ENCODE measurements at places on chromosomes 16 and 17.

DNA sequence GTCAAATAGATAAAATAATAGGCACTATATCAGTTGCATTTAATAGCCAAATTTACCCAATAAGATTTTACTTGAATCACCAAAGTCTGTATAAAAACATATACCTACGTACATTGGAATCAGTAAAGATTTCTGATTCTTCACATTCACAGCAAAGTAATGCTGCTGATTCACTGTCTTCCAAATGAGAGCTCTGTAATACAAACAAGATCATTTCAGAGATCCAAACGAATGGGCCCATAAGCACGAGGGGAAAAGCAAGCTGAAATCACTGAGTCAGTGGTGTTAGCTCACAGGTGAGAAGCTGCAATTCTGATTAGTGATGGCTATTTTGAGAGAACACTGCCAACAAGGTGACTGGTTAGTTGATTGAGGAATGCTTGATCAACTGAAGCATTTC, 81.3 kb downstream of the SSH2 start:
- DNase-seq: no peak

- no peak for DNase-seq
Observed at GRCh38 chr17:69712801-69713311, 298.4 kb downstream of the MAP2K6 start.

GRCh38 chr17:31598921-31599571, 207.6 kb downstream of the RAB11FIP4 start:
- DNase-seq: no peak

DNA sequence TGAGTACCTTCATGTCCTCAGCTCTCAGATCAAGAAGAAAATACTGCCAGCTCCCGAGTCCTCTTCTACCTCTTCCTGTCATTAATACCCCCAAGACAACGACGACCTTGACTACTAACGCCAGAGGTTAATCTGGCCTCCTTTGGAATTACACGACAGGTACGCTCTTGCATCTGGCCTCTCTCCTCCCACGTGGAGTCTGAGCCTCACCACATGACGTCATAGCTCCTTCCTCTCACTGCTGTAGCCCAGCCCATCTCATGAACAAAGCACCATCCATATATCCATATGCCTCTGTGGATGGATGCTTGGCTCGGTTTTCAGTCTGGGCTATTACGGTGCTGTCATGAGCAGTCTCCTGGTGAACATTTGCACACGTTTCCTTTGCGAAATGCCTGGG, 110.2 kb upstream of the TNRC6C start:
- no peak for DNase-seq

DNA sequence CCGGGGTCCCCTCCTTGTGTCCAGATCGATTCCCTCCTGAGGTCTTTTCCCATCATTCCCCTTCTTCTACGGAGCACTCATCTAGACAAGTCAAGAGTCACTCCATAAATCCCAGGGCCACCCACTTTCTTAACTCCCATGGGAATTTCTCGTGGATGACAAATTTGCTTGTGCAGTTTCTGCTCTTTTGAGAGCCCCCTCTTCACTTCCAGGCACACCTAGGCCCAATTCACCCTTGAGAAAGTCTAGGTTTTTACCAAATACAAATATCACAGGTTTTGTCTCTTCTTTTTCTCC, 522 bp upstream of the POLDIP2 start:
- DNase-seq: no peak

DNA sequence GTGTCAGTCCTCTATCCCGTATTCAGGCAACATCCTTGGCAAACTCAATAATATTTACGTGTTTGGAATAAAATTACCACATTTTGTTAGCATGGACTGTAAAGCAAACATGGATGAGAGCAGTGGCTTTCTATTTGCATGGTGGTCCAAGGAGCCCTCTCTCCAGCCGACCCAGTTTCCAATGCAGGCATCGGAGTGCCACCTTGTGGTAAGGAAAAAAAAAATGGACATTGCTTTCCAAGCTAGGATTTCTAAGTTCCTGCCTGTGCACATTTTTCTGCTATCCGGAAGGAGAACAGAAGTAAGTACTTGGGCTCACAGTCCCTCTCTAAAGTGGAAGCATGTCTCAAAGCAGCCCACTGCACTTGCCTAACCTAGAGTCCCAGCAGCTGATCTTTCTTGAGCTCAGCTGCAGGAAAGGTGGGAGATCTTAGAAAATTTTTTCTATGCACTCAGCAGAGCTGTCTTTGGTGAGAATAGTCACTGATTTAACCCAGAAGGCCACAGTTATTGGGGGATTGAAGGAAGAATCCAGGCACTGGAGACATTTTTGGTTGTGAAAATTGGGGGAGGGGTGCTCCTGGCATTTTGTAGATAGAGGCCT, 46.0 kb upstream of the ERCC4 start:
- DNase-seq: peak; percentile 80

- DNase-seq: no peak
Observed at GRCh38 chr16:57510016-57510871, 24.0 kb upstream of the DOK4 start.

All from GM23338 (cell line).